Upper lobe of left lung (tissue), 6 donors: ENCODE measurements at places on chromosomes 1 and 21. TPM values are rescaled to one million over a fixed set of nuclear protein-coding genes. Genes with fewer than 3 reads are reported as not detected.

The SNX7 gene
- 50.8 TPM for total RNA-seq

DNA sequence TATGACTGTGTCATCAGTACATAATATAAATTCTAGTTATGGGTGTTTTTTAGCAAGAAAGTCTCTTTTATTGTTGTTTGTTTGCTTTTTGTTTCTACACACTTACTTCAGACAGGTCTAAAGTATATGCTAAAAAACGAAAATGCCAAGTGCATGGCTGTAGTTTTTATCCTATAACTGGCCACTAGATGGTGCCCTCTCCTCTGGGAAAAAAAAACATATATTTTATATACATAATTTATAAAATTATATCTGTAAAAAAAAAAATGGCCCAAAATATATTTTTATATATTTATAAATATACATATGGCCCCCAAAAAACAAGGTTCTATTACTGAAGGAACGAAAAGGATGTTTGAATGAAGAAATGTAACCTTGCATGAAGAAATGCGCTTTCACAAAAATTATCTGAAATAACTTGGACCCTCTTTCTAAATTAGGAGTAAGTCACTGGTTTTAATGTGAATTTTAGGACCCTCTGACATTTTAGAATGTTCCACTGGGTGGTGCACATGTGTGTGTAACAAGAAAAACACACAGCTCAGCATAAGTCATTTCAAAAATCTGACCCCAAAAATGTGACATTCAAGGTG, 93.5 kb downstream of the TTLL7 start:
- no peak for DNase-seq

- DNase-seq: no peak
These were observed 403.7 kb downstream of the LTN1 start for GRCh38 chr21:28588997-28589396.

The GMEB1 gene
- total RNA-seq: 12.5 TPM

DNA sequence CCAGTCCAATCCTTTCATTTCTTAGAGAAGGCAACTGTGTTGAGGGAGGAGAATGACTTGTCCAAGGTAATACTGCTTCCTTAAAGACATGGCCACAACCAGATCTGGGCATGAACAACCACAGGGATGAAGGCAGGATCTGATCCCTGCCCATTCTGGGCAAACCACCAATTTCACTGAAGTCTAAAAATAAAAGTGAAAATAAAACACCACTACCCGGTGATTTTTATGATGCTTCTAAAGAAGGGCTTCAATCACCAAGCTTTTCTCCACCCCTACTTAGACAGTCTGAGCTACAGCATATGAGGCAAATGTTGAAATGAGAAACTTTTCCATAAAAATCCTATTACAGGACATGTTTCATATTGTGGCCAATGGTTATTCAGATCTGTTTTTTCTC, 133.0 kb downstream of the PTPN14 start:
- DNase-seq: no peak

The MIXL1 gene
- not detected for total RNA-seq

GRCh38 chr1:22850681-22851080, 122.0 kb downstream of the LACTBL1 start:
- DNase-seq: no peak

GRCh38 chr1:224458996-224459395, 24.4 kb upstream of the WDR26 start:
- DNase-seq: peak; percentile 31

The CELSR2 gene
- 27.2 TPM for total RNA-seq
